ENCODE measurements at places on chromosomes 16 and 17.
A peak's percentile ranks its signal among the peaks of the same experiment; 100 is the strongest.

DNA sequence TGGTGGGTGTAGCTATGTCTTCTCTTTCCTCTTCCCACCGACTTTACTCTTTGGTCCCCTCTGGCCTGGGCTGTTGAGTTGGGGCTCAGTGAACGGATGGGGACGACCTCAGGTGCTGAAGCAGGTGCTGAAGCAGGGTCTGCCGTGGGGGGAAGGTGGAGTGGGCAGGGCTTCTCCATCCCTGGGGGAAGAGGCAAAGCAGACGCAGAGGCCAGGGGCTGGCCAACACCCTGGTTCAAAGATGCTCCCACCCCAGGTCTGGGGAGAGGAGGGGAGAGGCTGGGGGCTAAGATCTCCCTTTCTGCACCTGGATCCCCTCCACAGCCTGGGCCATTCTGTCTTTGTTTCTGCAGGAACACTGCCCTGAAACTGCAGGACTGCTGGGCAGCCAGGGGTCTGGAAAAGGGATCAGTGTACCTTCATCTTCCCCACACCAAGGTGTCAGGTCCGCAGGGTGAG is 22.9 kb downstream of the ALOX12B start:
- DNase-seq = peak; percentile 59

DNA sequence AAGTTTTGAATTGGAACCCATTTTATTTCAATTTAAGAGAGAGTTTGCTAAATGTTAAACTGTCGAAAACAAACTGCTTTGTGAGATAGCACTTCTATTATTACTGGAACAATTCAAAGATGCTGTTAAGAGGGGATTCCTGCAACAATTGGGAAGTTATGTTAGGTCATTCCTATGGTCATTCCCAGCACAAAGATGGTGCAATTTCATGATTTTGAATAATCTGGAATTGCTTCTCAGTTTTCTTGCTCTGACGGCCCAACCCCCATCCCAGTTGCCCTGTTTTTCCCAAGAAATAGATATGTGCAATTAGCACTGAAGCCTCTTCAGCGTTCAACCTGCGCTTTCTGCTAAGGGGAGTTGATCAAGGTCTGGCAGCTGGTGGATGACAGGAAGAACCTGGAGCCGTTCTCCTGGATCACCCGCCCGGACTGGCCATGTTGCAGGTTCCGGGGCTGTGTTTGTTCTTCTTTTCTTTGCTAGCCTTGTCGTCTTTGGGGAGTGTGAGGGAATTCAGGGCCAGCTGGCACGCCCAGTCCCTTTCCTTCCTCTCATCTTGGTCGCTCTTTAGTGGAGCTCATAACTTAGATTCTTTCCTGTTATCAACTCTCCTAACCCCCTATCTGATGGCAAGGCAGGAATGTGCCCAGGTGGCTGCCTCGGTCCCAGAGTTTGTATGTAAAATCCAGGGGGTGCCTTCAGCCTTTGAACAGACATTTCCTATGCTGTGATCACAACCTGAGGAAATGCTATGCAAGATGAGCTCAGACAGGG is 29.0 kb upstream of the IRF8 start:
- DNase-seq = no peak

DNA sequence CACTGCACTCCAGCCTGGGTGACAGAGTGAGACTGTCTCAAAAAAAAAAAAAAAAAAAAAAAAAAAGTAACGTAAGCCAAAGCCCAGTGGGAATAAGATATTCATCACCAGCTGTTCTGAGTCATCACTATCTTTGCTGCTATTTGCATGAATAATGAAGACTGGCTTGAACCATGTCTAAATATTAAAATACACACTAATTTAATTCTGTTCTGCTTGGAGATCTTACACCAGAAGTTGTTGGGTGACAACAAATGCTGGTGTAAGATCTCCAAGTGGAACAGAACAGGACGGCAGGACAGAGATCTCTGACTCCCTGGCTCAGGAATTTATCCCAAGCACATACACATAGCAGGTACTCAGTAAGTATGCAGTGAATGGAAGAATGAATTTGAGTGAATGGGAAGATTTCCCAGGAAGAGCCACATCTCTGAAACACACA is 19.6 kb downstream of the DNAH17 start:
- no peak for DNase-seq

DNA sequence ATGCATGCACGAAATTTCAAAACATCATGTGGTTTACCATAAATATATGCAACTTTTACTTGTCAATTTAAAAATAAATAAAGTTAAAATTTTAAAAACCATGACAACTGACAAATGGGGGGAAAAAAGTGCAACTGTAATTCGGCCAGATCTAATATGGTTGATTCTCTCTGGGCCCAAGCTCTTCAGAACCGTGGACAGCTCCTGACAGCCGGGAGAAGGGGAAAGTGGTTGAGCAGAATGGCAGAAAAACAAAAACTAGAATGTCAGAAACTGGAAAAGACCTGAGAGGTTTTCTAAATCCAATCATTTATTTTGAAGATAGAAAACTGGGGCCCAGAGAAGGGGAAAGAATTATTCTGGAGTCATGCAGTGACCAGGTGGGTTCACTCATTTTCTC is 126.6 kb downstream of the TMEM132E start:
- no peak for DNase-seq

GRCh38 chr17:39700148-39700987 is 504 bp downstream of the ERBB2 start:
- DNase-seq = no peak

DNA sequence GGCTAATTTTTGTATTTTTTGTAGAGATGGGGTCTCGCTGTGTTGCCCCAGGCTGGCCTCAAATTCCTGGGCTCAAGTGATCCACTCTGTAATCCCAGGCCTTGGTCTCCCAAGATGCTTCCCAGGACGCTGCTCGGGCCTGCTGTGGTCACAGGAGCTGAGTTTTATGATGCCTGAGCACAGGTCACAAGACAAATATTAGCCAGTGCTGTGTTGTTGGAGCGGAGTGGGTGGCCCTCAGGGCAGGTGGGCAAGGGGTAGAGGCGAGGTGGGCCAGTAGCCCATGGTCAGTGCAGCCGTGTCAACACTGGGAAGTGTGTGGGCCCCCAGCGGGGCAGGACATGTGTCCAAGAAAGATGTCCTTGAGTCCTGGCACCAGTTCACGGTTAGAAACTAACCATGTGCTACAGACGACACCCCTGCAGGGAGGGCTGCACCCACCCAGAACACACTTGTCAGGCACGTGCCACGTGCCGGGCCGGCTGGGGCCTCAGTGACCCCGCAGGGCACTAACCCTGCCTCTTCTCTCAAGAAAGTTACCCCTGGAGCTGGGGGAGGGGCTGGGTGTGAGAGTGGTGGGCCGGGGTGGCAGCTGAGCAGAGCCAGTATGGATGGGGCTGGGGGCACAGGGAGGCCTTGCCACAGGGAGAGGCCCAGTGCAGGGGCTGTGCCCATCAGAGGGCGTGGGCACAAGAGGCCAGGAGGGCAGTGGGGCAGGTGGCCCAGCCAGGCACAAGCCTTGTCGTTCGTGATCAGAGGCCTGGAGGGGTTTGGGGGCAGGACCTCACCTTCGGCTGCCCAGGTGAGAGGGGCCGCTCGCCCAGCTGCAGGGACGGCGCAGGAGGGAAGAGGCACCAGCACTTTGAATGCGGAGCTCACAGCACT is 103.1 kb upstream of the CHMP6 start:
- DNase-seq = no peak

- DNase-seq = no peak
Measured at GRCh38 chr17:57541472-57542394, 203.4 kb downstream of the CCDC182 start.

GRCh38 chr16:3716831-3717234 is 491 bp downstream of the TRAP1 start:
- no peak for DNase-seq

GRCh38 chr16:3642397-3643094 is 11.9 kb upstream of the DNASE1 start:
- DNase-seq = peak; percentile 49

GRCh38 chr16:55949518-55949917 is 74.3 kb upstream of the CES5A start:
- DNase-seq = no peak

GRCh38 chr16:86398201-86398600 is 112.1 kb upstream of the FOXF1 start:
- DNase-seq = no peak

DNA sequence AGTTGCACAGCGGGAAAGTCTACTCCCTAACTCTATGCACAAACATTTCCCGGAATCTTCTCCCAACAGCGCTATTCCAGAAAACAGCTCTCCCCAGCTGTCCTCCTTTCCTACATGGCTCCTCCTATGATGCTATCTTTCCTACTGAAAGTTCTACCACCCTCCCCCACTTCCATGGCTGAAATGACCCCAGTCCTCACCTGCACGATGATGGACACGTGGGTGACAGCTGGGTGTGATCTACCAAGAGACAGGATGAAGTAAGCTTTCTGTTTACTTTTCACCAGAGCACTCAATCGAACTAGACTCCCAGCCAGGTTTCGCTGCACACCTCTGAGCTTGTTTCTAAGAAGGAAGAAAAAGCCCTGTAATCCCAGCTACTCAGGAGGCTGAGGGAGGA is 10.7 kb downstream of the CTC1 start:
- no peak for DNase-seq

DNA sequence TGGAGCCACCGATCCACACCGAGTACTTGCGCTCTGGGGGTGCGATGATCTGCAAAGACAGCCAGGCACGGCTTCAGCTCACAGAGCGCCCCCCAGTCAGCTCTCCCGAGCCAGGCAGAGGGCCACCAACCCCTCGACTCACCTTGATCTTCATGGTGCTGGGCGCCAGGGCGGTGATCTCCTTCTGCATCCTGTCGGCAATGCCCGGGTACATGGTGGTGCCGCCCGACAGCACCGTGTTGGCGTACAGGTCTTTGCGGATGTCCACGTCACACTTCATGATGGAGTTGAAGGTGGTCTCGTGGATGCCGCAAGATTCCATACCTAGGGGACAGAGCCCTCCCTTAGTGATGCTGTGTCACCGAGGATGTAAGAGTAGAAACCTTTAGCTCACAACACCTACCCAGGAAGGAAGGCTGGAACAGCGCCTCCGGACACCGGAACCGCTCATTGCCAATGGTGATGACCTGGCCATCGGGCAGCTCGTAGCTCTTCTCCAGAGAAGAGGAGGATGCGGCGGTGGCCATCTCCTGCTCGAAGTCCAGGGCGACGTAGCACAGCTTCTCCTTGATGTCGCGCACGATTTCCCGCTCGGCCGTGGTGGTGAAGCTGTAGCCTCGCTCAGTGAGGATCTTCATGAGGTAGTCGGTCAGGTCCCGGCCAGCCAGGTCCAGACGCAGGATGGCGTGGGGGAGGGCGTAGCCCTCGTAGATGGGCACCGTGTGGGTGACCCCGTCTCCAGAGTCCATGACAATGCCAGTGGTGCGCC is 1.6 kb downstream of the ACTG1 start:
- DNase-seq = no peak

DNA sequence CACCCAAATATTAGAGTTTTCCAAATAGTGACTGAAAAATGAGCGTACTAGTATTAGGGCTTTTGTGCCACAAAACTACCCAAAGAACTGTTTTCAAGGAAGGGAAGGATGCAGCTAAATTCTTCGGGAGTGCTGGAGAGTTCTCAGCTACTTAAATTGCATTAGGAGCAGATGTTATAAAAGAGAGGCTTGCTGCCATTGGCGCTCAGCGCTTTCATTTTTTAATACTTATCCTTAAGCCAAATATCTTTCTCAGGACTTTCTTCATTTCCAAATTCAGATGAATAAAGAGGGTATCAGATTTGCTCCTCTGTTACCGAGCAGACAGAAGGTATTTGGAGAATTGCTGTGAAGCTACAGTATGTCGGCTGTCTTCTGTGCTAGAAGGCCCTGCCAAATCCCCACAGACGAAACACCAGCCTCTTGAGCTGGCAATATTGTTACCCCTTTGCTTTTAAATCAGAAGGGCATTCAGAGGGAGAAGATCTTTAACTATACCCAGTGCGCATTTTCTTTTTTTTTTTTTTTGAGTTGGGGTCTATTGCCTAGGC is 47.2 kb upstream of the CLEC18A start:
- no peak for DNase-seq

GRCh38 chr17:28472871-28473497 is 460 bp upstream of the SLC13A2 start:
- no peak for DNase-seq

GRCh38 chr17:77720946-77721845 is 237.3 kb upstream of the TNRC6C start:
- no peak for DNase-seq

GRCh38 chr16:85431431-85432124 is 181.5 kb upstream of the GSE1 start:
- DNase-seq = peak; percentile 55

DNA sequence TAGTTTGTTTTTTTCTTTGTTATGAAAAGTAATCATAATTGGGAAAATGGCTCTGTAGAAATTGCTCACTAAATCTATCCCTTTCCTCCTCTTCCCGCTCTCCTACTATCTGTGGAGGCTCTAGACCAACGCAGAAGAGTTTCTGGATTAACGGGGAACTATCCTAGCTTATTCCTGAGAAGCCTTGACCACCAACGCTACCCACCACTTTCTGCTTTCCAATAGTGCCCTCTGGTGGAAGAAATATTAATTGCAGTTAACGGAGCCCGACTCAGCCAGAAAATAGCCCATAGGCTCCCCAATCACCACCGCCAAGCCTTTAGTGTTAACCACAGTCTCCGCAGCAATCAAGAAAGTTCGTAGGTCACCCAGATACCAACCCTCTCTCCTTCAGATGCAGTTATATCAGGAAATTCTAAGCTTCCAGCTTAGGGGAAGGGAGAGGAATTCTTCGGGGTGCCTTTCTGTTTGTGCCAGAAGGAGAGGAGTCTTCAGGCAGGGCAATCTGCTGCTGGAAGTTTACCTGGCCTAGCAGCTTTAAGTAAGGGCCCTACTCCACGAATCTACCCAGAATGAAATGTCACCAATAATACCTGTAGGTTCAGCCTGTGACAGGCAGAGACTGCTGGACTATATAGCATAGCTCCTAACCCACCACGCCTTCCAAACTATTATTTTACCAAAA is 23.0 kb upstream of the NSRP1 start:
- DNase-seq = no peak

DNA sequence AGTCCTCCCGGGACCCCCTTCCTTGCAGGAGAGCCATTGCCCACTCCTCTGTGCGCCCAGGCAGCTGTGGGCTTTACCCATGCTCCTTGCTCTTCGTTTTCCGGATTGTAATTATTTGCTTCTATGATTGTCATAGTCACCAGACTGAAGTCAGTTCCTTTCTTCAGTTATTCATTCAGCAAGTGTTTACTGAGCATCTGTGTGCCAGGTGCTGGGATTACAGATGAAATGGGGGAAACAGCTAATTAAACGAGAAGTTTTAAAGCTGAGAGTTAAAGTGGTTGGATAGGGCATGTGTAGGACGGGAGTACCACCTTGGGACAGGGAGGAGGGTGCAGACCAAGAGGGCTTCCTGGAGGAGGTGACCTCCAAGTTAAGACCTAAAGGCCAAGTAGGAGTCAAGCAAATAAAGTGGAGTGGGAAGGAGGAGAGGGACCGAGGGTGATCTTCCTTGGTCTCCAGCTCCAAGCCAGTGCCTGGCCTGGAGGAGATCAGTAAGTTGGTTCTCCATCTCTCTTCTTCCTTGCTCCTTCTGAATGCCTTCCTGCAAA is 126.6 kb downstream of the OR1D5 start:
- no peak for DNase-seq

Measured in upper lobe of right lung (tissue), 1 donor.